ENCODE measurements at places on chromosomes 3 and 15.

DNA sequence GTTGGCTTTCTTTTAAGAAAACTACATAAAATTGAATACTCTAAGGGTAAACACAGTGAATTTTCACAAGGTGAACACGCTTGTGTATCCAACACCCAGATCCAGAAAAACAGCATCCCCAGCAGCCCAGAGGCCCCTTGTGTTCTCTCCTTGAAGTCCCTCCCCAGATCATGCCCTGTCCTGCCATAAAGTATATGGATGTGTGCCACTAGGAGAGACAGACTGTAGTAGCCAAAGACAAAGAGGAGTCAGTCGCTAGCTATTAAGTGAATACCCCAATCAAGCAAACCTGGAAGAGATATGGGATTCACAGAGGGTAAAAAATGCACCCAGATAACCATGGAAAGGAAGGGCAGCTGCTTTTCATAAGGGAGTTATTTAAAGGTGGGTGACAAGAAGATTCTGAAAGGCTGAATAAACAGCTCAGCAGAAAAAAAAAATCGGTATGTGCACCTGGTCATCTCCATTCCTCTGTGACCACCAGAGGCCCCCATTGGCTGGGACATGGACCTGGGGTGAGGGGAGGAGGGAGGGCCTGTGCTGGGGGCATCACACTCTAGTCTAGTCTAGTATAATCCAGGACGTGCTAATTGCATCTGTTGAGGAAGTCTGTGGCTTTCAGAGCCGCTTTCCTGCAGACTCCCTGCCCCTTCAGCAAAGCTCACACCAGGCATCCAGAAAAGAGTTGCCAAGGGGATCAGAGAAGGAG lies 167.3 kb upstream of the NDN start:
- peak; percentile 21 for DNase-seq

GRCh38 chr3:153113541-153113940 lies 48.5 kb upstream of the RAP2B start:
- no peak for DNase-seq

GRCh38 chr15:40136470-40137302 lies 24.2 kb upstream of the BUB1B start:
- no peak for DNase-seq

GRCh38 chr3:49387721-49388120 lies 24.1 kb downstream of the RHOA start:
- DNase-seq = no peak

GRCh38 chr3:194928227-194928626 lies 242.5 kb downstream of the FAM43A start:
- no peak for DNase-seq

DNA sequence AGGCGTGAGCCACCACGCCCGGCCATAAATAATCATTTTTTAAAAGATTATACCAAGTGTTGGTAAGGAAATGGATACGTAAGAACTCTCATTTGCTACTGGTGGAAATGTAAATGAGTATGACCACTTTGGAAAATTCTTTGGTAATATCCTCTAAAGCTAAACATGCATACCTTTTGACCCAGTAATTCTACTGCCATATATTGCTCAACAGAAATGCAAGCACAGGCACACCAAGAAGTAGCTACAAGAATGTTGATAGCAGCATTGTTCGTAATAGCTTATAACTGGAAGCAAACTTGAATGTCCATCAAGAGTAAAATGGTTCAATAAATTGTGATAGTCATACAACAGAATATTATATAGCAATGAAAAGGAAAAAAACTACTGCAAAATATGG lies 4.8 kb upstream of the CASR start:
- no peak for DNase-seq

DNA sequence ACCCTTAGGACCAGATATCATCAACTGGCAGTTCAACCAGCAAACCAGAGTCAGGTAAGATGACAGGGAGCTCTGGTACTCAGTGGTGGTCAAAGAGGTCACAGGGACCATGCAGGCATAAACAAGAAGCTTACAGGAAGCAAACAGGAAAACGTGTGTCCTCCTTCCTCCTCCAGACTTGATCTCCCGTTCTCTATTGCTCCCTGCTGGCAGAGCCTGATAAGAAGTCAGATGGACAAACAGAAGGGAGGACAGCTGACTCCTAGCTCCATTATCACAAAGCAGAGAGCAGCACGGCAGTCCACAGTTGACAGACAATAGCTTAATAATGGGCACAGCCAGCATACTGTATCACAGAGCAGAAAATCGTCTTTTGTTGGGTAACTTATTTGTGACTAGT lies 156.5 kb upstream of the SLC2A2 start:
- no peak for DNase-seq

DNA sequence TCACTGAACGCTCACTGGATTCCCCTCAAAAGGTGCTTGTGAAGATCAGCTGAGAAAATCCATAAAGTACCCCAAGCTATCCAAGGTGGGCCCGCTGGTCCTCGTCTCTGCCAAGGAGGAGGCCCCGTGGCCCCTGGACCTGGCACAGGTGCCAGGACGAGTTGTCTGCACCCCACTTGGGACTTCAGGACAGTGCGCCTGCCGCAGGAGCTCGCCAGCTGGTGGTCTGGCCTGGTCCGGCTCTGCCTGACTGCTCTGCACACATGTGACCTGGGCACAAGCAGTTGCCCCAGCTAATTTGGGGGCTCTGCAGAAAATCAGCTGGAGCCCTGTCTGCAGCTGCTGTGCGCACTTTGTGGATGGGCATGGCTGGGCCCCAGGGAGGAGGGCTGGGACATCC lies 159.9 kb downstream of the NSMCE3 start:
- no peak for DNase-seq

GRCh38 chr3:69781593-69781992 lies 42.3 kb downstream of the MITF start:
- no peak for DNase-seq

DNA sequence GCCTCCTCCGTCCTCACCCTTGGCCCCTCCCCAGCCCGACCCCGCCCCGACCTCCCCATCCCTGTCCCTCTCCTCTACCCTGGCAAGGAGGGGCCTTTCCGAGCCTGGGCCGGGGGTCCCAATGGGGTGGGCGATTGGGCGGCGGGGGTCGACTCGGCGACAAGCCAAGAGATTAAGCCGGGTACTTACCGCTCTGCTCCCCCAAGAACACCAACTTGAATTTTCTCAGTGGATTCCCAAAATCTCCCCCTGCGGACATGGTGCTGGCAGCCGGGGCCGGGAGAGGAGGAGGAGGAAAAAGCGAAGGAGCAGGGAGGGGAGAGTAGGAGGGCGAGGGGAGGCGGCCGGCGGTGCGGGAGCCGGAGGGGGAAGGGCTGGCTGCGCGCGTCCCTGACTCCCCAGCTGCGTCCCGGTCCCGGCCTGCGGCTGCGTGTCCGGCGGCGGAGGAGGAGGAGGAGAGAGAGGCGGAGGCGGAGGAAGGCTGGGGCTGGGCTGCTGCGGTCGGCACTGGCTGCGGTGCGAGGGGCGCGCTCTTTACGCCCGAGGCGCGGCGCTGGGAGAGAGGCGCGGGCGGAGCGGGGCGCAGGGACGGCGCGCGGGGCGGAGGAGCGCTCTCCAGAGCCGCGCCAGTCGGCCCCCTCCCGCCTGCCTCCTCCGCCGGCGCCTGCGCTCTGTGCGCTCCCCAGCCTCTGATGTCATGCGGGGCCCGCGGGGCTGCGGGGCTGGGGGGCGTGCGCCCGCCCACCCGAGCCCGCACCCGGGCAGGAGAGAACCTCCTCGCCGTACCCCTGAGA lies at the start of gene RAB6B:
TSS of gene RAB6B (minus strand) at position 675 of the 794 bp plus-strand sequence. CDS start at position 259, 416 bp downstream.
- DNase-seq = peak; percentile 66

DNA sequence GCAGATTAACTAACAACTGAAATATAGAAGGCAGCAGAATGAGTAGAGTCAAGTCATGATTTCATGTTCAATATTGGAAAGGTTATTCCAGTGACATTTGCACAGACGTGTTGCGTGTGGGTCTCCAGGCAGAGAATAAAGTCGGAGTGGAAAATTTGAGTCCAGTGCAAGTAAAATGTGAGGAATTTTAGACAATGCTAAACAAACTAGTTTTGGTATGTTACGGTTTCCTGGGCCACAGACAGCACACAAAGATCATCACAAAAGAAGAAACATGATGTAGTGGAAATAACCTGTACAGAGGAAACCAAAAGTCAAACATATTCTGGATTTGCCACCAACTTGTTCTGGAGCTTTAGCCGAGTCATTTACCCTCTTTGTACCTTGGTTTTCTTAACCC lies 367 bp downstream of the OR4F6 start:
- no peak for DNase-seq

GRCh38 chr3:127962937-127963336 lies 47.9 kb downstream of the KBTBD12 start:
- DNase-seq = no peak

DNA sequence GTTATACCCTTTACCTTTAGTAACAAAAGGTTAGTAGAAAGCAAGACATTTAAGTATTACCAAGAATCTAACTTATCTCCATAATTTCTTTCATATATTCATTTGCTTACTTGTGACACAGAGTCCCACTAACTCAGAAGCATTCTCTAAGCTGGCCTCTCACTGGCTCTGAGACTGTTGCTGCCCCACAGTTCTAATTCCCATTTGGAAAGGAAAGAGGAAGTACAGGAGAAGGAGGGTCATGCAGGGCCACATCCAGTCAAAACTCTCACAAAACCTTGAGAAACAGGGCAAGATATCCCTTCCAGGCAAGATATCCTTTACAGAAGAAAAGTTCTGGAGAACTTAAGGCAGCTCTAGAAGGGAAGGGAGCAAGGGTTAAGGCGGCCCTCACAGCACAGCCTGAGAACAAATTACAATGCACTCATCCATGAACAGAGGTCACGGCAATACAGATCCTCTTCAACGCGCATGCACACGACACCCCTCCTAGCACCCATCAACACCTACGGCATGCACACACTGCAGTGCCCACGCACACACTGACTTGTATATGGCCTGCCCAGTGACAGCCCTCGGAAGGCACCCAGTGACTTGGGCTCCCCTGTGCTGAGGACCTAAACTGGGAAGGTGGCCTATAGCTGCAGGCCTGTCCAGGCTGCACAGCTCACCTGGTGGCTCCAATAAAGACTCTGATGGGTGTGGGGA lies 13.0 kb upstream of the MYO5C start:
- no peak for DNase-seq

DNA sequence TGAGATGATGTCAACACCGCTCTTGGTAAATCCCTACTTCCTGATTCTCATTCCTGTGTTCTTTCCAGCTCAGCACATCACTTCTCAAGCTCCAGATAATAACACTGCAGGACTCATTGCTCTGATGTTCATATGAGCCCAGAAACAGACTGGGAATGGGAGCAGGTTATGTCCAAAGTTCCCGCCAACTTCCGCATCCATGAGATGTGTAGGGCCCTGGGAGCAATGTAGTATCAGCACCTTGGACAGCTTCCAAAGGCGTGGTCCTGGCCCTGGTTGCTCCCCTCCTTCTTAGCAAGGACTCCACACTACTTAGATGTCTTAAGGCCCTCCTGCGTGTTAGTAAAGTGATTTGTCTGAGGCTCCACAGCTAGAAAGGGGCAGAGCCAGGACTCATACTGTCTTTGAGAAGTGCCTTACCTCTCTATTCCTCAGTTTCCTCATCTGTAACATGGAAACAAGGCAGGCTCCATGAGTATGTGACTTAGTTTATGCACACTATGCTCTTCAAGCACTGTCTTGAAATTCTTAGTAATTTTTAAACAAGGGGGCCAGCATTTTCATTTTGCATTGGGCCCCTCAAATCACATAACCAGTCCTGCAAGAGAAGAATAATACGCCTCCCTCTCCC lies 27.9 kb upstream of the SLC6A1 start:
- peak; percentile 48 for DNase-seq

GRCh38 chr15:76147906-76148570 lies 88.3 kb downstream of the TMEM266 start:
- DNase-seq = peak; percentile 77

GRCh38 chr15:88331291-88331690 lies 74.8 kb upstream of the NTRK3 start:
- peak; percentile 36 for DNase-seq

- peak; percentile 73 for DNase-seq
These were observed 130.2 kb downstream of the CHSY1 start for GRCh38 chr15:101121511-101122090.

- no peak for DNase-seq
These were observed 157.2 kb upstream of the IL12A start for GRCh38 chr3:159831466-159831865.

- no peak for DNase-seq
These were observed 294.3 kb downstream of the LRTM1 start for GRCh38 chr3:54633444-54634121.

DNA sequence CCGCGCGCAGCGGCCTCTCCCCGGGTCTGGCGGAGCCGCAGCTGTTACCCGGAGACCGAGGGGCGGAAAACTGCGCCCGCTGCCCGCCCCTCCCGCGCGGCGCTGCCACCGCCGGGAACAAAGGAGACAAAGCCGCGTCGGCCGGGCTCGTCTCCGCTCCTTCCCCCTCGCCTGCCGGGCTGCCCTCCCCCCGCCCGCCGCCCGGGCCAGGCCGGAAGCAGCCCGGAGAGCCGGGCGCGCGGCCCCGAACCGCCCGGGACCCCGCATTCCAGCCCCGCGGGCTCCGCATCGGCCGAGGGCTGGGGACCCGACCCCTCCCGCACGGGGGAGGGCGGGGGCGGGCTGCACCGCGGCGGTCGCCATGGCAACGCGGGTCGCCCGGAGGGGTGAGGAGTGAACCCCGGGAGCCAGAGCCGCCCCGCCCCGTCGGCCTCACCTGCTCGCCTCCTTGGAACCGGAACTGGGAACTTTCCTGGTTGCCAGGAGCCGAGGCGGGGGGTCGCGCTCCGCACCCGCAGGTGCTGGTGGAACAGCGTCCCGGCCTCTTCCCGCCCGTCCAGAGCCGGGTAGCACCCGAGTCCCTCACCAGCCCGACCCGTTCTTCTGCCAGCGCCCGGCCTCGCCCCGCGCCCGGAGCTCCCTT lies 448 bp downstream of the PLXNB1 start:
- DNase-seq = peak; percentile 64

- DNase-seq = no peak
These were observed 233.5 kb upstream of the WNT5A start for GRCh38 chr3:55720614-55721013.

- DNase-seq = no peak
These were observed 26.2 kb upstream of the DCUN1D1 start for GRCh38 chr3:183006396-183007002.

DNA sequence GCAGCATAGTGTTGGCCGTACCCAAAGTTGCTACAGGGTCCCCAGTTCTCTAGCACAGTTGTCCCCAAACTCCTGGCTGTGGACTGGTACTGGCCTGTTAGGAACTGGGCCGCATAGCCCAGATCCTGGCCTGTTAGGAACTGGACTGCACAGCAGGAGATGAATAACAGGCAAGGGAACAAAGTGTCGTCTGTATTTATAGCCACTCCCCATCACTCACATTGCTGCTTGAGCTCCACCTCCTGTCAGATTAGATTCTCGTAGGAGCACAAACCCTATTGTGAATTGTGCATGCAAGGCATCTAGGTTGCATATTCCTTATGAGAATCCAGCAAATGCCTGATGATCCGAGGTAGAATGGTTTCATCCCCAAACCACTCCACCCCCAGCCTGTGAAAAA lies 604.0 kb upstream of the LMCD1 start:
- DNase-seq = no peak

- no peak for DNase-seq
These were observed 66.4 kb downstream of the USP13 start for GRCh38 chr3:179719048-179719734.

- DNase-seq = no peak
These were observed 4.6 kb upstream of the TBL1XR1 start for GRCh38 chr3:177201700-177202397.
